Type B pancreatic cell (in vitro differentiated cells): ENCODE measurements at places on chromosomes 3 and 15. TPM values are rescaled to one million over a fixed set of nuclear protein-coding genes. Genes with fewer than 3 reads are reported as not detected.

ACTRT3 gene
- 1.8 and 2.1 TPM in 2 replicates for total RNA-seq

ZIC1 gene
- total RNA-seq = 184 TPM in 1 of 2 replicates, not detected in the other

PAQR9 gene
- 0.12 and 0.58 TPM in 2 replicates for total RNA-seq

SLC22A13 gene
- 0.60 and 0.79 TPM in 2 replicates for total RNA-seq

GHSR gene
- not detected in 2 replicates for total RNA-seq

BNC1 gene
- 2.4 and 7.0 TPM in 2 replicates for total RNA-seq

GOLGA6D gene
- total RNA-seq = 0.19 TPM in 1 of 2 replicates, not detected in the other

DNA sequence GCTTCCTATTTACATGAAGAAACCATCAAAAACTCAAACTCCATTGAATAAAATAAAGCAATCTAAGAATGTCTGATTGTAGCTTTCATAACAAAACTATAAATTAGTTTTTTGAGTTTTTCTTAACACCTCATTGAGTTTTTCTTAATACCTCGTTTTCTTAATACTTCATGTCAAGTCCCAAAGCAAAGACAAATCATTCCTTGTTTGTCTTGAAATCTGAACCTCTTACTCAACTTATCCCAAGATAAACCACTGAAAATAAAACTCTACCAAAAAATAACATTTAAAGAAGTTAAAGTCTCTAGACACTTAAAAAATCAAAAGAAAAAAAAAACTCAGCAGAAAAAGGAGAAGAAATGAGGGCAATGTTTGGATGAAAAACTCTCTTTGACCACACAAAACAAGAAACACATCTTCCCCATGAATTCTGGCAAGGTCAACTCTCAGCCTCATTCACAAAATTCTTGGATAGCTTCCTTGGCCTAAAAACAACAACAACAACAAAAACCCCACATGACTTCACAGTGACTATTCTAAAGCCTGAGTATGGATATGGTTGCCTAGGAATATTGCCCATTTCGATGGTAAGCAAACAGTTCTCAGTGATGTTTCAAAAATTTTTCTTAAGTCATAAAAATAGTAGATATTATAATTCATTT lies 38.2 kb downstream of the TMCC1 start:
- H3K27me3 ChIP-seq = no peaks in the 10 kb centered on the region
- H3K36me3 ChIP-seq = peaks cover 45% of the 10 kb centered on the region
- no peak overlapping the region for H3K27ac ChIP-seq

DNA sequence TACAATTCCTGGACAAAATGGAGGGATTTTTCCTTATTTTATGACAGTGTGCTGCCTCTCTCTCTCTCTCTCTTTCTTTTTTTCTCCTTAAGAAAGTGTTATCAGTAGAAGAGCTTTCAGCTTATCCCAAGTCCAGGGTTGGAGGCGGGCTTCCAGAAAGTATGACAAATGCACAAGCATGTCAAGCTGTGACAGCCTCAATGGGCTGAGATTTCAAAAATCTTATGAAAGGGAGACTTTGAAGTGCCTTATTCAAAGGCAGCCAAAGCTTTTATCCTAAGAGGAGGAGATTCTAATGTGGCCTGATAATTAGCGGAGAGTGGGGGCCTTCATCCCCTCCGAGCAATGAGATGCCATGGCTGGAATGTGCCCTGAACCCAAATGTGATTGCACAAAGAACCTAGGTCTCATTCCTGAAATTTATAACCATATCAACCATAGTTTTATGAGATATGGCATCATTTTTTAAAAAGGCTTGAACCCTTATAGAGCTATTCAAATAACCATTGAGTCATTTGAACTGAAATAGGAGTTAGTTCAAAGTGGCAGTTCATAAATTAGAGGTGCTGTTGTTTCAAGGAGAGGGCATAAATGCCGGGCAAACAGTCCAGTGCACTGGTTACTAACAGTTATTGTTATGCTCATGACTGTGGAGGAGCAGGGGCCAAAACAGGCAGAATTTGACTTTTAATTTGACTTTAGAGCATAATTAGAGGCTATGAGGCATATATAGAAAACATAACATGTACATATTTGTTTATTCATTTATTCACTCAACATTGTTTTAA lies 261.6 kb upstream of the THRB start:
- no peak overlapping the region for H3K27ac ChIP-seq

GRCh38 chr3:126314790-126315658 lies 42.2 kb downstream of the KLF15 start:
- no peaks in the 10 kb centered on the region for H3K36me3 ChIP-seq
- H3K27ac ChIP-seq = no peak overlapping the region
- DNase-seq = peak; percentile 58
- H3K4me3 ChIP-seq = no peak overlapping the region

DNA sequence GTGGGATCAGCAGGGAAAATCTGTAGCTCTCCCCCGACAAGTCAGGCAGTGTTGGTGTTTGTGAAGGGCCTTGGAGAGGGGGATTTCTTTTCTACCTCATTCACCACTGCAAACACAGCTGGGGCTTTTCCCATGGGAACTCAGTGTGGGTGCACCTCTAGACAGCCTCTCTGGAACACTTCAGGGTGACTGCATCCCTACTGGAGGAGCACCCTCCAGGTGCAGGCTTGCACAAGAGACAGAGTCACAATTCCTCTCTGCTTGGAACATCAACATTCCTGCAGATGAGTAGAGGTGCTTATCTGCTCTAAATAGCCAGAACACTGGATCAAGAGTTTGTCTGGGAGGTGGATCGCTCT lies 72.7 kb upstream of the AKAP13 start:
- no peaks in the 10 kb centered on the region for H3K36me3 ChIP-seq
- H3K4me3 ChIP-seq = no peak overlapping the region
- no peak overlapping the region for H3K27ac ChIP-seq
- DNase-seq = no peak

DNA sequence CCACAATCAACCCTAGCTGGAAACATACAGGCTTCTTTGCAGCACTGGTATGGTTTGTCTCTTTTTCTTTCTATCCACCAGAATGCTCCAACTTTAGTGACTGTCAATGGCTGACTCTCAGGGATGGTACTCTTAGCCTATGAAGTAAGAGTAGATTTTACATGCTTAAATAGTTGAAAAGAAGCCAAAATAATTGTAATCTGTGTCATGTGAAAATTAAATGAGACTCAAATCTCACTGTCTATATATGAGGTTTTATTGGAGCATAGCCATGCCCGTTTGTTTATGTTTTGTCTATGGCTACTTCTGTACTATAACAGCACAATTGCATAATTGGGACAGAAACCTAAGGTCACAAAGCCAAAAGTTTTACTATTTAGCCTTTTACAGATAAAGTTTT lies 29.1 kb upstream of the PDZRN3 start:
- H3K27ac ChIP-seq = no peak overlapping the region
- no peak for DNase-seq
- H3K36me3 ChIP-seq = no peaks in the 10 kb centered on the region
- H3K27me3 ChIP-seq = peaks cover 6% of the 10 kb centered on the region
- peaks cover 14% of the 10 kb centered on the region for H3K4me1 ChIP-seq

DNA sequence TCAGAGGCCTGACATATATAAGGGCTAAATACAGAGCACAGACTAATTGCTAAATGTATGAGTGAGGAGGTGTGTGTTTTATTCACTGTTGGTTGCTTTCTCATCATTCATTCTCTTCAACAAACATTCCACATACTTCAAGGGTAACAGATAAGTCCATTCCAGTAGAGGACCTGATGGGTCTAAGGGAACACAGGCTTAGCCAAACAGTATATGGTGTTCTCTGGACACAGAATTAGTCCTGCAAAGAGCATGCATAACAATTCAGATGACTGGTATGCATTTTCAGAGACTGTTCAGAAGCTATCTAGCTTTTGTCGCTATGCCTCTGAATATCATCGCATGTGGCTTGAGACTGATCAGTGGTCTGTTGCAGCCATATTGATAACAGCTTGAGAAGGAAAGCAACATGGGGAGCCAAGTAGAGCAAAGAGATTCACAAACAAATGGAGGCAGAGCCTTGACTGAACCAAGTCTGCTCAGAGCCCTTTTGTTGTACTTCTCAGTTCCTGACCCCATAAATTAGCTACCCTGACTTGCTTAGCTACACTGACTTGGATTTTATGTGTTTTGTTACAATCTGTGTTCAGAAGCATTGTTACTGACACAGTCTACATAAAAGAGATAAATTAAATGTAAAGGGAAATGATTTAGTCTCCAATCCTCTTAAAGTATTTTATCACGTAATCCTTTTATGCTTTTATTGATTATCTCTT lies 1178.7 kb downstream of the ROBO1 start:
- peaks cover 3% of the 10 kb centered on the region for H3K36me3 ChIP-seq
- peaks cover 5% of the 10 kb centered on the region for H3K4me1 ChIP-seq
- no peak overlapping the region for H3K27ac ChIP-seq
- H3K4me3 ChIP-seq = no peak overlapping the region

- H3K4me3 ChIP-seq = no peak overlapping the region
- H3K4me1 ChIP-seq = peaks cover 22% of the 10 kb centered on the region
- no peaks in the 10 kb centered on the region for H3K27me3 ChIP-seq
- no peak overlapping the region for H3K27ac ChIP-seq
- DNase-seq = no peak
- H3K36me3 ChIP-seq = no peaks in the 10 kb centered on the region
Measured at GRCh38 chr15:58407778-58408177, 24.0 kb upstream of the LIPC start.

- no peaks in the 10 kb centered on the region for H3K4me1 ChIP-seq
- no peak overlapping the region for H3K4me3 ChIP-seq
- no peaks in the 10 kb centered on the region for H3K27me3 ChIP-seq
- H3K27ac ChIP-seq = no peak overlapping the region
- no peak for DNase-seq
Measured at GRCh38 chr3:81910244-81910852, 148.9 kb upstream of the GBE1 start.

DNA sequence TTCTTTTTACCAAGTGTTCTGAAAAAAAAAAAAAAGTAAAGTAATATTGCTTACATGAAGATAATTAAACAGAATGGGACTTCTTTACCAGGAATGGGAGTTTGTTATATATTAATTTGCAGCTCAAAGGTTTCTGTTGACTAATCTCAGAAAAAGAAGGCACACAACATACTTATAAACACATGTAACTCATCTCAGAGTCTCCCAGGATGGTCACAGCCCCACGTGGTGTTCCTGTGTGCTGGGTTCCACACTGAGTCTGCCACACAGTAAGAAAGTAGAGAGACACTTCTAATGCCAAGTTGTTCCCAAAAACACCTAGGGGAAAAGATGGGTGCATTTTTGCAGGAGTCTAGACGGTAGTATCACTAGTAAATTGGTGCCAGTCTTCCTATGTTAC lies 116.7 kb upstream of the ICE2 start:
- no peaks in the 10 kb centered on the region for H3K4me1 ChIP-seq
- H3K4me3 ChIP-seq = no peak overlapping the region
- no peak for DNase-seq
- H3K27ac ChIP-seq = no peak overlapping the region
- H3K36me3 ChIP-seq = no peaks in the 10 kb centered on the region
- peaks cover 50% of the 10 kb centered on the region for H3K27me3 ChIP-seq

DNA sequence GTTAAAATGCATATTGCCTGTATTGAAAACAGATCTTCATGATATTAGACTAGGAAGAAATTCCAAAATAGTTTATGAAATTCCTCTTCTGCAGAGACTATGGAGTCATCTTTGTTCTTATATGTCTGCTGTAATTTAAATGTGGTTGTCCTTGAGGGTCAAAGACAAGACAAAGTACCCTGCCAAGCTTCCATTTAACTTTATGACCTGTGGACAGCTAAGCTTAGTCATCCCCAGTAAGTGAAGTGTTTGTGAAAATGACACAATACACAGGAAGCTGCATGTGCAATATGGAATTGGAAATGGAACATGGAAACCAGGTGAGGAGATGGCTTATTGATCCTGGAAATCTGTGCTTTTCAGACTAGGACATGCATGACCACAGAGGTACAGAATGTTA lies 68.5 kb upstream of the GBE1 start:
- no peak overlapping the region for H3K4me3 ChIP-seq
- no peak overlapping the region for H3K27ac ChIP-seq
- no peaks in the 10 kb centered on the region for H3K4me1 ChIP-seq

GRCh38 chr15:70916531-70916930 lies 23.9 kb downstream of the LRRC49 start:
- no peak overlapping the region for H3K27ac ChIP-seq
- H3K27me3 ChIP-seq = no peaks in the 10 kb centered on the region
- no peak overlapping the region for H3K4me3 ChIP-seq
- no peak for DNase-seq
- H3K36me3 ChIP-seq = no peaks in the 10 kb centered on the region
